DMS53 (cell line): ENCODE measurements at places on chromosomes 5 and 9.
A peak's percentile ranks its signal among the peaks of the same experiment; 100 is the strongest.

GRCh38 chr5:137760719-137761516, 6.8 kb upstream of the HNRNPA0 start:
- DNase-seq: peak; percentile 83

DNA sequence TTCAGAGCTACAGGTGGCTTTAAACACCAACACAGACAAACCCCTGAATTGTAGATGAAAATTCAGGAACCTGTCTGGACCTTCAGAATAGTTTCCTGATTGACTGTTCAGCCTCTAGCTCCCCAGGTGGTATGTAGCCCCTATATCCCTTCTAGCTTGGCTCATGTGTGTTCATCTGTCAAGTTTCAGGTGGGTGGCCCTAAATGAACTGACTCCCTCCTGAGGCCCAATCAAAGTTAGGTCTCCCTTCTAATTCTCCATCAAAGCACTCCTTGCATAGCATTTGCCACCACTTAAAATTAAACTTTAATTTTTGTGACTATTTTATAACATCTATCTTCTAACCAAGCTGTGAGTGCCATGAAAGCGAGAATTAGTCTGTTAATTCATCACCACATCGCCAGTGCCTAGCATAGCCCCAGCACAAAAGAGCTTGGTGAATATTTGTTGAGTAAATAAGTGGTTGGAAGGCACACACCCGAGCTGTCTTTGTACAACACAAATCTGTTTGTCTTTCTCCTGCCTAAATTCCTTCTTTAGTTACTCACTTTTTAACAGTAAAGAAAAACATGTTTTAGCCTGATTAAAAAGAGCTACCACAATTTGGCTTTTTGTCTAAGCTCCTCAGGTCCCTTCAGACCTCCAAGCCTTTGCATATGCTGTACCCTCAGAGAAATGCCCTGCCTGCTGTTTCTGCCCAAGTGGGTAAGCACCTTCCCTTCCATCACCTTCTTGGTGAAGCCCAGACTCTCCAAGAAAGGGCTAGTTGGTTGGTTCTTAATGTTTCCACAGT, 138.1 kb upstream of the HMHB1 start:
- DNase-seq: peak; percentile 79

DNA sequence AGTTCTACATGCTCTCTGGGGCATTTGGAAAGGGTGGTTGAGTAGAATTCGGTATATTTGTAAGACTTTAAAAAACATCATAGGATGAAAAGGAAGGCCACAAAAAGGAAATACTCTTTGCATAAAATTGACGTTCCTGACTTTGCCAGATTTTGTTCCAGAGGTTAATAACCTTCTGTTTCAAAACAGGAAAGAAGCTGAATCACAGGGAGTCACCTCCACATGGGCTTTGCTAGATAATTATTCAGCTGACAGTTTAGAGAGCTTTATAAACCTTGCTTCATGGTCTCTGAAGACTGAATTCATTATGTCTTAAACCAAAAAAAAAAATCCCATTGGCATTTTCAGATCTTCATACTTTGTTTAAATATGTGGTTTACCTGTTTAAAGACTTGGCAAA, 203.7 kb downstream of the SEMA6A start:
- no peak for DNase-seq

DNA sequence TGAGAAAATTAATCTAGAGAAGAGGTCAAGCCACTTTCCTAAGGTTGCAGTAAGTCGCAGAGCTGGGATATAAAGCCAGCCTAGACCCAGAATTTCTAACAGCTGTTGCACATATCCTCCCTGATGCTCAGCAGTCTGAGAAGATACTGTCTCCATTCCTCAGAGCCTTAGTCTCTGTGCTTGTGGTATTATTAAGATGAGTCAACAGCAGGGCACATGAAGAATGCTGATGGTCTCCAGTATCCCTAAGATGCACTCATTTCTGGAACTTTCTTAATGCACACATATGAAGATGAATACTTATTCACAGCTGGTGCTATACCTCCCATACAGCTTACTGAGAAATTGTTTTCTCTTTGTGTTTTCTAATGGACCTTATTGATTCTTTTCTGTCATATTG, 32.5 kb downstream of the SGCD start:
- DNase-seq: no peak

DNA sequence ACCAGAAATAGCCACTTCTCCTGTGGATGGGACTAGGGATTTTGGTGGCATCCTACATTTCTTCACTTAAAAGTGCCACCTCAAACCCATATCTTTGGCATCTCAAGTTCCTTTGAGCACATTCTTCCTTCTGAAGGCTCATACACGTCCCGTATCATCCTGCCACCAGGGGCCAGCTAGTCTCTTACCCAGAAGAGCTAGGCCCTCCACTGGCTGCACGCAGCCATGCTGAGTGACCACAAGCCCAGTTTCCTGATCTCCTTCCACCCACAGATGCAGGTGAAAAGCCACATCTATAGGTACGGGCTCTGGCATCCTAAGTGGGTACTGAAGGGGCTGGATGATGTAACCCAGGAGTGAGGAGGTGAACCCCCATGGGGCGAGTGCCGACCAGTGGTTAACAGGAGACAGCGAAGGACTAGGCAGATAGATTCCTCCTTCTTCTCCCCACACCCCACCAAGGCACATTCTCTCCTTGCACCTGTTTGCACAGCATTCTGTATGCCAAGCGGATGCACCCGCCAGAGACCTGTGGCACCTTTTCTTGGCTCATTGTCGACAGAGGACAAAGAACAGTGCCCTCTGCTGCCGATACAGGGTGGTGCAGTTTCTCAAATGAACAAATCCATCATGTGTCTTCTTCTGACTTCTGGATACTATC, 14.4 kb upstream of the SCGB3A1 start:
- peak; percentile 71 for DNase-seq

DNA sequence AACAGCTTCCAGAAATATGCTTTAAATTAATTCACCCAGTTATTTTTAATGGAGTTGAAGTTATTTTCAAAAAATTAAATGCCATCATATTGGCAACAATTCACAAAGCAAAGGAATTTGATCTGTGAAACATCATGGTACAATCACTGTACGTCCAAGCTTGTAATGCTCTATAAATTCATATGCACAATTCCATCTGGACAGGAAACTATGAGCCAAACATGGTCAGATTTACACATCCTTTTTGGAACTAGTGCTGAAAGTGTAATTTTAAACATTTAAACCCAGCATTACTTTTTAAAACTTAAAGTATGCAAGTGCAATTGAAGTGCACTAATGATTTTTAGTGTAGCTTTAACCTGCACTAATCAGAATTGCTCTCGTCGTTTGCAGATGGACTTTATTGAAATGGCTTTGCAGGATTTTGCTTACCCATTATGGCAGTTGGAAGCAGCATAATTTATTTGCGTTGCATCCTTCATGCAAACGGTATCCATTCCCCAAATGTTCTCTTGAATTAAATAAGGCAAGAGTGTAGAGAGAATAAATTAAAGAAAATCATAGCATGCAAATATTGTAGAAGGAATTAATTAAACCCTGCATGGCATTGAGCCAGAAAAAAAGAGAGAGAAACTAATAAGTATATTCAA, 21.0 kb upstream of the OR13F1 start:
- no peak for DNase-seq

- DNase-seq: peak; percentile 67
Measured at GRCh38 chr5:139668064-139668880, 20.1 kb downstream of the CXXC5 start.

DNA sequence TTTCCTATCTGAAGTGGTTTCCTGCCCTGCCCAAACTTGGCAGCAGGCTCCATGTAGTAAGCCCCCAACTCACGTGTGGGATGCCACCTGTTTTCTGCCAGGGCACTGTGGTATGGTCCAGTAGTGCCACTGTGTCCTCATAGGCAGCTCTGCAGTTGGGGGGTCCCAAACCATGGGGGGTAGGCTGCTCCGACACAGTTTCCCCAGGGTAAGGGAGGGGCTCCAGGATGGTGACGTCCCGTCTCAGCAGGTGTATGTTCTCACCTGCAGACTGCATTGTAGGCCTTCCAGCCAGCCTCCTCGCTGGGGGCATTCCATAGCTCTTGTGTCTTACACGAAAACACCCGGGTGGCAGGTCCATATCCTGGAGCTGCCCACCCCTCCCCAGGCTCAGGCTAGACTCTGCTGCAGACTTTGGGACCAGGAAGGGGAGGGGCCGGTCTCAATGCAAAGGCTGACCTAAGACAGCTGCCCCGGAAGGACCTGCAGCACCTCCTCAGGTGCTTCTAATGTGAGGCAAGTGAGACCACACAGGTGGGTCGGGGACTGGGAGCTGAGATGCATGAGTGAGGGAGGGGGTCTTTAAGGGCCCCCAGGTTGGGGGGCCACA, 330.5 kb upstream of the IRX4 start:
- no peak for DNase-seq

GRCh38 chr5:30693326-30693725, 500.2 kb upstream of the CDH6 start:
- DNase-seq: peak; percentile 42

- DNase-seq: peak; percentile 35
Measured at GRCh38 chr5:57316798-57317327, 143.0 kb downstream of the GPBP1 start.

DNA sequence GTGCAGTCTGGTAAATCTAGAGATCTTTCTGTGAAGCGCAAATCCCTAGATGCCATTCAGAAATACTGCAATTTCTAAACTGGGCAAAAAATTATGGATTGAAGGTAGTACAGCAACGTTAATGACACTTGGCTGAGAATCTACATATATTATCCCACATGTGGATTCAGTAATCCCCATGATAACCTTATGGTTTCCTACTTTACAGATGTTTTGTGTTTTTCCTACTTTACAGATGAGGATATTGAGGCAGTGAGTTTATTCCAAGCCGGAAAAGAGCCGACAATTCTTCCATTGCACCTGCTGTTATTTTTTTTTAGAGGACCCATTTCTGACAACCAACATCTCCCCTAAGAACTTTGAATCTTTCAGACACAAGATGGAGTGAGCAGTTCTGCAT, 796.5 kb downstream of the CDH12 start:
- no peak for DNase-seq

DNA sequence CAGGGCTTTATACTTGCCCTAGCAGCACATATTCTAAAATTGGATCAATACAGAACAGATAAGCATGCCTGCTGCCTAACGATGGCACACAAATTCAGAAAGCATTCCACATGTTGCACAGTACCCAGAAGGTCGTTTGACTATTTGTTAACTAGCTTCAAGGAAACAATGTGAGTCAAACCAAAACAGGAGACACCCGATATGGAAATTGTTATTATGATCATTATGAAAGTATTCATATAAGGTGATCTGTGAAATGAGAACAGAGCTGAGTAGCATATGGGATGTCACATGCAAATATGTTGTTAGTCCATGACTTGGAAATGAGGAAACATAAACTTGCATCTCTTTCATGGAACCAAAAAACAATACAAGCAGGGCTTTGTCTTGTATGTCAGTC, 56.3 kb upstream of the BICD2 start:
- no peak for DNase-seq

- no peak for DNase-seq
Measured at GRCh38 chr5:39447059-39447458, 22.3 kb upstream of the DAB2 start.

GRCh38 chr9:37978481-37978864, 74.5 kb upstream of the SLC25A51 start:
- no peak for DNase-seq

GRCh38 chr5:177402271-177403043, 2.0 kb upstream of the PFN3 start:
- peak; percentile 98 for DNase-seq

DNA sequence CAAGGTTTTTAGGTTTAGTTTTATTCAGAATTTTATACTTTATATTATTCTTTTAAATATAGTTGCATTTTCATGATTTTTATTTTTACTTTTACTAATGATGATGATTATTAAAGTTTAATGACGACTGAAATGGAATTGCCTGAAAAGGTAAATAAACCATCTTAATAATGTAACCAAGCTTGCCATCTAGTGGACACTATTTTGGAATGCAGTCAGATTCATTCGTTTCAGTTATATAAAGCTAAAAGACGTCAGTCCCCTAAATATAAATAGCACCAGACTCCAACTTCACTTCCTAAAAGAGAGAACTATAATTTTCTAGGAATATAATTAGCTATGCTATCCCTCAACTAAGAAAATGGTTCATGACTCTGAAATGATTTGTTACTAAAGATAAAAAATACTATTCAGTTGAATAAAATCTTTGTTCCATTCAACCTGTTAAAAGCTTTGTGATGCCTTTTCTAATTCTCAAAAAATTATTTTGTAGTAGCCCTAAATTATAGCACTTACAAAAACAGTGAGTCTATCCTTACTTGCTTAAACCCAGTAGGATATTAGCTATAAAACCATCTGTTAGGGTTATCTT, 19.9 kb downstream of the ABITRAM start:
- peak; percentile 50 for DNase-seq

- peak; percentile 37 for DNase-seq
Measured at GRCh38 chr5:107253246-107253645, 417.5 kb downstream of the EFNA5 start.

DNA sequence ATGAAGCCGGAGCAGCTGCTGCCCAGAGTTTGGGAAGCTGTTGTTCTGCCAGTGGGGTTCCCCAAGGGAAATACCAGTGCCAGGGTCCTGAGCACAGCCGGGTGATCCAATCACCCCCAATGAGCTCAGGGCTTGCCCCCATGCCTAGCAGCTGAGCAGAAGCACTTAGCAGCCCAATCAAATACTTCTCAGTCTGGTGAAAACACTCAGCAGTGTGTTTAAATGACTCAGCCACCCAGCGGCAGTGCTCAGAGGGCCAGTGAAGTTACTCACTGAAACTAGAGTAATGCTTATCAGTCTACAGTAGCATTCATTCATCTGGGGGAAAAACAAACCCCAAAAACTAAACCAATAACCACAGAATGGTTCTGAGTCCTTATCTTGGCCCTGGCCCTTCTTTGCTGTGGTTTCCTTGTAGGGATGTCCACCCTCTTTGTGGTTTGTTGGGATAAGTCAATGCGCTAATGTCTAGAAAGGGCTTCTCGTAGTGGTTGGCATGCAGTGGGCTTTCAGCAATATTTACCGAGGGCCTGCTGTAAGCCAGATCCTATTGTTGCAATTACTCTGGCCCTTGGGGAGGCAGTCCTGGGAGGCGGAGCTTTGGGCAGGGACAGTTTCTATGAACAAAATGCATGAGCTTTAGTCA, 43.1 kb downstream of the LHX2 start:
- DNase-seq: peak; percentile 33

- DNase-seq: no peak
Measured at GRCh38 chr5:2708751-2709150, 42.7 kb downstream of the IRX2 start.

GRCh38 chr5:124394700-124395245, 351.7 kb downstream of the ZNF608 start:
- DNase-seq: no peak

DNA sequence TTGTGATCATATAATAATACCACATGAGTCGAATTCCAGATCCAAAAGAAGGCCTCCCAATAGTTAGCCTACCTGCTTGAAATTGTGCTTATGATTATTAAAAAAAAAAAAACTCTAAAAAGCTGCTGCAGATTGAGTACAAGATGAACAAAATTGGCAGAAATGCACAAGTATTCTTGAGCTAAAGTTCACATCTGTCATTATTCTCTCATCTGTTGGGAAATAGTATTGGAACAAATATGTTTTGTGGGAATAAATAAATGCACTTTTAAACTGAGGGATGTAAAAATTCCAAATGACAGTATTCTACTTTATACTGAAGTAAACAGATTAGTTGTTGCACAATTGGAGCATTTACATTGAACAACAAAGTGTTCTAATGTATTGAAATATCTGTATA, 15.7 kb downstream of the DAB2 start:
- no peak for DNase-seq

- peak; percentile 41 for DNase-seq
Measured at GRCh38 chr9:18893046-18893445, 140.0 kb downstream of the SAXO1 start.

GRCh38 chr5:179609834-179610108, 13.7 kb downstream of the HNRNPH1 start:
- DNase-seq: peak; percentile 41
